ENCODE measurements at places on chromosomes 12 and 14.

GRCh38 chr14:74571441-74571841 lies 40.6 kb downstream of the LTBP2 start:
- DNase-seq: no peak

DNA sequence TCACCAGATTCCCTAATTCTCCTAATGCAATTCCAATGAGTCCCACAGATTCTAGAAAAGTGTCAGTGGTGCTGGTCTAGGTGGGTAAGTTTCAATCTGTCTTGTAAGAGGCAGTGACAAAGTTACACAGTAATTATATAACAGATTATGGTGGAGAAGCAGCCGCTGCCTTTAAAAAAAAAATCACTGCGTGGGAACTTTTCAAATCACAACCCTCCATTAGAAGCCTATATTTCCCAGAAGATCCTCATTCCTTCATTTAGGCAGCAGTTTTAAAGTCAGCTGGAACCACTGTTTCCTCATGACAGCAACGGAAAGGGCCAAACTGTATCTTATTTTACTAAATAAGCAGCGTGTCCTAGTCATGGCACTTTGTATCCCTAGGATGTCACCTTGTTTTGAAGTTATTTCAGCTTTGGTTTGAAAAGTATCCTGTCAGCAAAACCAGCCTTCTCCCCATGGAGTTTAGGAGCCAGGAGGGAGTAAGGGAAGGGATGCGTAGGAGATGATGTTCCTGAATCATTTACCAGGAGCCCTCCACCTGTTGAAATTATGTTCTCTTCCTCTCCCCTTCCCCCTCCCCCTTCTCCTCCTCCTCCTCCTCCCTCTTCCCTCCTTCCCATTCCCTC lies 27.7 kb upstream of the DUSP6 start:
- no peak for DNase-seq

GRCh38 chr12:26469421-26470180 lies 274.2 kb downstream of the SSPN start:
- no peak for DNase-seq

DNA sequence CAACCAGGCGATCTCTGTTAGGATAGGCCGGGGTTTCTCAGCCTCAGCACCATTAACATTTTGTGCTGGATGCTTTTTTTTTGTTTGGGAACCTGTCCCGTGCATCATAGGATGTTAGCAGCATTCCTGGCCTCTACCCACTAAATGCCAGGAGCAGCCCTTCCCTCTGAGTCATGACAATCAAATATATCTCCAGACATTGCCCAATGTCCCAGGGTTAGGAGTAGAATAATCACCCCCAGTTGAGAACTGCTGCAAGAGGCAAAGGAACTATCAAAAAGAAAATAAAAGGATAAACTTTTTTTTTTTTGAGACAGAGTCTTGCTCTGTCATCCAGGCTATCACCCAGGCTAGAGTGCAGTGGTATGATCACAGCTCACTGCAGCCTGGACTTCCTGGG lies 76.0 kb downstream of the ACACB start:
- no peak for DNase-seq

GRCh38 chr12:92676710-92677109 lies 26.1 kb upstream of the PLEKHG7 start:
- no peak for DNase-seq

DNA sequence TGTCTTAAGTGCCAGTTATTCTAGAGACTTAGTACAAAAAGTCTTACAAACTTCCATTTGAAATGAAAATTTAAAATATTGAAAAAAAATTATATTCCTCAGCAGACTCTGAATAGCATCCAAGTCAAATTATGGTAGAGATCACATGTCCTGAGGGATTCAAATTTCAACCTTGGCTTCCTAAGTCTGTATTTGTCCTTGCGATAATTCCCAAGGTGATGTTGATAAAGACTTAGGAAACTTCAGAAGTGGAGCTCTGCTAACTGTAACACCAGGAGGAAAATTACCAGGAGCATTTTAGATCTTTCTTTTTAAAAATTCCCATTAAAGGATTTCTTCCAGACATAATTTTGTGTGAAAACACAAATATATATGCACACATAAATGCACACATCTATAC lies 178.3 kb downstream of the IPO8 start:
- DNase-seq: no peak

GRCh38 chr14:45947830-45948229 lies 694.8 kb upstream of the MIS18BP1 start:
- no peak for DNase-seq

DNA sequence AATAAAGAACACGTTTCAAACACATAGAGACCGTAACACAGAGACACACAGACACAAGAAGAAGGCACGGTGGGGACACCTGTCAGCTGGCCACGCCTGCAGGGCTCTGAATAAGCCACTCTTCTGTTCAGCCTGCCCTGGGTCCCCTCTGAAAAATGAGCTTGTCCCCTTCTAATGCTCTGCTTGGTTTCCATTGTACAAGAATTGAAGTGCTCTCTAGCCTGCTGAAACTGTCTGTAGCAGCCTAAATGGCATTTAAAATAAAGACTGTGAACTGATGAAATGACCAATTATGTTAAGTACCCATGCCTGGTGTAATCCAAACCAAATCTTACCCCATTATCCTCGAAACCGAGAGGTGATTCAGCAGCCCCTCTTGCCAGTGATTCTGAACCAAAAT lies 139.8 kb downstream of the FOXN3 start:
- DNase-seq: no peak

- no peak for DNase-seq
Measured at GRCh38 chr14:50007123-50007903, 109.1 kb downstream of the VCPKMT start.

DNA sequence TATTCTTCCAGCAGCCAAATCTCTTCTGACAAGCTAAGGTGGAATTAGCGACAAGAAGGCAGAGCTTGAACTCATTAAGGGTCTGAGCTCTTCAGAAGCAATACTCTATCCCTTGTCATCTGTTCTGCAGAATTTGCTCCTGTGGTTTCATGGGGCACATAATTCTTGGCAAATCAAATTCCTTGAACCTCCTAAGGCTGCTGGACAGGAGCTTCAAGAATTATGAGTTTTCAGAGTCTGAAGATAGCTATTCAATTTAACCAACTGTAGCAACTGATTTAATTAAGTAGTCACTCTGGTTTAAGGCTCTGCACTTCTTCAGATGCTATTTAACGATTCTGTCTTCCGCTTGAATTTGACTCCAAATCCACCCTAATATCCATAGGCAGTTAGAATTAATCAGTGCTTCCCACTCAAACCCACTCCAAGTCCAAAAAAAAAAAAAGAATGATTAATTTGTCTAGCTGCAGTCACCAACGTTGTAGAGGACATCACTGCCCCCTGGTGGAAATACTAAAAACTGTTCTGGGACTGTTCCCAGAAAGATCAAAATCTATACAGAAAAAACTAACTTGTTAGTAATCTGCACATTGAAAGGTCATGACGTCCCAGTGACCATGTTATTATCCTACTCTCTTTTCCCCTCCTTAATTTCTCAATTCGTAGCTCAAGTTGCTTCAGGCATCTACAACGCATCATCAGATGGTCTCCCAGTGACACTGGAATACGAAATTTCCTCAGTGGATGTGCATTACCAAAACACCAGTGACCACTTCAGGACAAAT lies 169.9 kb downstream of the KIF21A start:
- peak; percentile 14 for DNase-seq

DNA sequence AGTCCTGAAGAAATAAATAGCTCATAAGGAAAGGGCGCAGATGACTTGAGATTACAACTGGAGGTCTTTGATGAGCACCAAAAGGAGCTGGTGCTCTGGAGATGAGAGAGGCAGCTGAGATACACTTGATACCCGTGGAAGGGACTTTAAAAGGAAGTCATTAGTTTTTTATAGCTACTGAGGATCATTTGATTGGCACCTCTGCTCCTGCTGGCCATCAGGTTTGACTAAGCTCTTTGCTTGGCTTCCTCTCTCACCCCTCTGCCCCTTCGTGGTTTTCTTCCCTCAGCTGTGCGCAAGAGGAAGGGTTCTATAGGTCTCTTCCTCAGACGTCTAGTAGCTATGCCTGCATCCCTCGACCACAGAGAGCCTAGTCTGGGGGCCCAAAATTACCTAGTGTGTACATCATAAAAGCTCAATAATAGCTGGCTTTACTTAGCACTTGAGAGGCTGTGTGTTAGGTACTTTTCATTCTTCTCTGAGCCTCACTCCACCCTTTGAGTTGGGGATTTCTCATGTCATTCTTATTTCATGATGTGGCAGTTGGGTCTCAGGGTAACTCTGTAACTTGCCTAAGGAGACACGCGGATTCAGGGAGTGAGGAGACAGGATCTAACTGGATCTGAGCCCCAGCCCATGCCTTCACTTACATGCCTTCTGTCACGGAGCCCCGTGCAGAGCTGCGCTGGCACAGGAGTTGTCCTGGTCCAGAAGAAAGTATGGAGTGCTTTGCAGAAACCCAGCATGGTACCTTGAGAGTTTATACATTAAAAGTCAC lies 68.4 kb upstream of the ASPG start:
- DNase-seq: no peak

DNA sequence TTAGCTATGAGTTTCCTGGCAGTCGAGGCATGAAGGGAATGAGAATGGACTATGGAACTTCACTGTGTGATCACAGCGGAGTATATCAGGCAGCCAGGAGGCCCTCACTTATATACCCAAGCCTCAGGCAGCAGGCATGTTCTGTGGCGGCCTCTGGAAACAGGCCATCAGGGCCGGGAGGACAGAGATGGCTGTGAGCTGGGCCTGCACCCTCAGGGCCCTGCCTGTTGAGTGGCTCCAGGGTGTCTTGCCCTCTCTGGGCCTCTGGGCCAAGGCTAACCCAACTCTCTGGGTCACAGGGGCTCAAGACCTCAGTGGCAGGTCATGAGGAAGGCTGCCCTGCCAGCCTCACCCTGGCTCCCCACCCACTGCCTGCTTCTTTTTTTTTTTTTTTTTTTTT lies 33.9 kb upstream of the RCOR1 start:
- no peak for DNase-seq

DNA sequence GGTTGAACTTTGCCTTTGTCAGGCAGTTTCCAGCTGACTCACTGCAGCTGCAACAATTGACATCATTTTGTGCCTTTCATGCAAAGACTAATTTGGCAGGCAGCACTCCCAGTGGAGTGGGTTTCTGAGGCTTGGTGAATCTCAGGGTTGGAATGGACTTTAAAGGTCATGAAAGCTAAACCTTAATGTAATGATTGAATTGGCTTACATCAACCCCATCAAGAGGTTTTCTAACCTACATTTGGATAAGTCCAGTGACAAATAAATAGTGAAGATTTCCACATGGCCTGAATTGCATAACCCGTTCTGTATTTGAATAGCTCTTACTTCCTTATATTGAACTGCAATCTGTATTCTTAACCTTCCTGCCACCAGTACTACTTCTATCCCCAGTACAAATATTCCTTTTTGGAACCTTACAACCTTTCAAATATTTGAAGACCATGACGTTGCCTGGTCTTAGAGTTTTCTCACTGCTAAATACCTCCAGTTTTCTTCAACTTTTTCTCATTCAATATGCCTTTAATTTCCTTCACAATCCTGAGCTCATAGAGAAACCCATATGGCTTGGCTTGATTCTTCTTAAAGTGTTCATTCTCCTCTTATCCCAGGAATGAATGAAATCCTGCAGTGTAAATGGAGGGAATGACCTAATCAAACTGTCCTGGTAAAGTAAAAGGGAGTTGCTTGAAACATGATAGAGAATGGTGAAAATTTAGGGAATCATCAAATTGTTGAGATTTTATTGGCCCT lies 168.1 kb upstream of the NOVA1 start:
- DNase-seq: peak; percentile 12

DNA sequence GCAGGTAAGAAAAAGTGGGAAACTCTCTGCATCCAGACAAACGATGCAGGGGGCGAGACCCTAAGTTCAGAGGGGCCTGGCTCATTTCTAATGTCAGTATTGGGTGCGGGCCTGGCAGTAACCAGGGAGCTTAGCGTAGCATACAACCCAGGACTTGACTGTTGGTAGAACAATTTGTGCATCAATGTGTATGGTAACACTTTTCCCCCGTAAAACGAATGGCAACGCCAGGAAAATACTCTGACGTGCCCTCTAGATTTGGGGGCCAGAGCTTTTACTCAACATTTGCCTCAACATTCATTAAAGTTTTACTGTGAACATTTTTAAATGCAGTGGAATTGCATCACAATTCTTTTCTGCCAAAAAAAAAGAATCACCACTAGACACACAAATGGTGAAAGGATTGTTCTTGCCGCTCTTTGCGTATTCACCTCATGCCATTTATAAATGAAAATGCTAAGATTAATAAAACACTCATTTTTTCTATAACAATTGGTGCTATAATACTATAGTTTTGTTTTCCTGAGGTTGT lies 867 bp downstream of the RHOJ start:
- DNase-seq: no peak

GRCh38 chr12:4819654-4820053 lies 90.1 kb upstream of the KCNA1 start:
- DNase-seq: no peak

DNA sequence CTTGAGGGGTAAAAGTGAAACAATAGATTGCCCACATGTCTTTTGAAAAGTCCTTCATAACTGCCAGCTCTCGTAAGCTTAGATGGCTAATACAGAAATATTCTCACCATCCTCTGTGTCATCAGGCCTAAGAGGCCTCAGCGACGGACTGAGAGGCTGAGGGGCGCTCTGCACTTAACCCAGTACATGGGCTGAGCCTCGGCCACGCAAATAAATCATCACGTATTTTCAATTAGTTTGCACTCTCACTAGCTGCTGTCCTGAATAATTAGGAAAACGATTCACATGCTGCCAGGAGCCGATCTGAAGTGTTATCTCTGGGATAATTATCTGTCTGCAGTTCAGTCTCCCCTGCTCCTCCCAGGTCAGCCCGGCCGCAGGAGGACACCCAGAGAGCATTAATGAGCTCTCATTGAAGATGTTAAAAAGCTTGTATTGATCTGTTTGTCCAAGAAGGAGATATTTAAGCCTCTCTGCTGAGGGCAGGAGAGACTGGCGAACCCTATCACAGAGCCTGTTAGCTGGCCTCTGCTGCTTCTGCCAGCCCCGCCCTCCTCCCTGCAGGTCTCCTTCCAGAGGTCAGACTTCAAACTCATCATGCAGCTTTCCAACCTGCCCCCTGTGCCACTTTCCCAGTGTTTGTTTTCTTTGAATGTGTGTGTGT lies 1051.3 kb downstream of the VRK1 start:
- DNase-seq: no peak

DNA sequence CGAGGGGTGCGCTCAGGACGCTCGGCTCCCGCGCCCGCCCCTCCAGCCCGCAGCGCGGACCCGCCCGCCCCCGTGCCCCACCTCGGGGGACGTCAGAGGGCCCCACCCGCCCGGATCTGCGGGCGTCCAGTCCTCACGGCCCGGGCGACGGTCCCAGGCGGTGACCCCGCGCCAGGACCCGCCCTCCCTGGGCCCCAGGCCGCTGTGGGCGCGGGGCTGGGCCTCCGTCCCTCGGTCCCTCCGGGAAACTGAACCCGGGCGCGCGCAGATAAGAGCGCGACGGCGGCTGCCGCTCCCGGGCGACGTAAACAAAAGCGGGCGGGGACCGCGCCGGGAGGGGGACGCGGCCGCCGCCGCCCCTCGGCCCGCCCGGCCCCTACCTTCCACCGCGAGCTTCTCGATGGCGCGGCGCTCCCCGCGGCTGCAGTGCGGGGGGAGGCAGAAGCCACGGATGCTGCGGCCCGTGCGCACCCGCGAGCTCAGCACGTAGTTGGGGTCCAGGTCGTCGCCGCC lies 1.1 kb downstream of the CKB start:
- no peak for DNase-seq
